ENCODE measurements at places on chromosomes 6 and 20.

DNA sequence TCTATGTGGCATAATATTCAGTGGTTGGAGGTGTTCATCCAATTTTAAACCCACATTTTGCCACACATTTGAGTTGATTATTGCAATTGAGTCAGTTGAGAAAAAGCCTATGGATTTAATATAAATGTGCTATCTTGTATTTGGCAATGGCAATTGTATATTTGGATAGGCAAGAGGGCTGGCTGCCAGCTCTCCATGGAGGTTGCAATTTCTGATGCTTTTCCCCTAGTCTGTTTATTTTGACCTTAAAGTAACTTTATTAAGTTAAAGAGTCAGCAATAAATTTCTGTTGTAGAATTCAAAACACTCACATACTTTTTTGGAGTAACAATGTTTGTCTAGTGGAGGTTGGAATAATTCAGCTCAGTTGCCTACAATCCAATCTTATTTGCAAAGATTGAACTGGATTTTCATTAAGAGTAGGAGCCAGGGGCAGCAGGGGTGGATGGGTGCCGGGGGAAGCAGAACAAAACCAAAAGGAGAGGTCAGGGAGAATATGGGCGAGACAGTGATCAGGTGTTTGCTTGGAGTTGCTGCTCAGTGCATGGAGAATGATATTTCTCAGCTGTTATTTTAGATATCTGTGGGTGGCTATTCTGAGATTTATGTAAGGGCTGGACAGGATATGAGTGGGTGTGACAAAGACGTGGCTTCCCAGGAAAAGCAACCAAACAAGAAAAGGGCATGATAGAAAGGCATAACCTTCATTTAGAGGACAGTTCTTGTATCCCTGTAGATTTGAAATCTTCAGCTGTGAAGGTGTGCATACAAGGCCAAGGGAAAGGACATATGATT is 163.0 kb downstream of the HDGFL1 start:
- no peak for DNase-seq

- peak; percentile 49 for DNase-seq
These were observed 201.4 kb downstream of the PREX1 start for GRCh38 chr20:48626226-48626937.

DNA sequence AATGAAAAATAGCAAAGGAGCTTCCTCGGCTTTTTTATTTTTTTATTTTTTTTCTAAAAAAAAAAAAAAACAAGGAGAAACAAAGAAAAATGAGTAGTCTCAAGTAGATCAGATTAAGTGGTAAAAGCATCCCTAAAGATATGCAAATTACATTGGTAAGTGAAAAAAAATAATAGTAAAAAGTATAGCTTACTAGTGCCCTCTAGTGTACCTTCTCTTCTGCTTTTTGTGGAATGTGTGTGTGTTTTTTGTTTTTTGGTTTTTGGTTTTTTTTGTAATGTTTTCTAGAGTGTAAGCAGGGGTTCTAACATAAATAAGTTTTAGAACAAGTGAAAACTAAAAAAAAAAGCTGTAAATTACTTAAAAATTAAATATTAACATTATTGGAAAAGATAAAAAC is 1062.0 kb downstream of the HACE1 start:
- no peak for DNase-seq

DNA sequence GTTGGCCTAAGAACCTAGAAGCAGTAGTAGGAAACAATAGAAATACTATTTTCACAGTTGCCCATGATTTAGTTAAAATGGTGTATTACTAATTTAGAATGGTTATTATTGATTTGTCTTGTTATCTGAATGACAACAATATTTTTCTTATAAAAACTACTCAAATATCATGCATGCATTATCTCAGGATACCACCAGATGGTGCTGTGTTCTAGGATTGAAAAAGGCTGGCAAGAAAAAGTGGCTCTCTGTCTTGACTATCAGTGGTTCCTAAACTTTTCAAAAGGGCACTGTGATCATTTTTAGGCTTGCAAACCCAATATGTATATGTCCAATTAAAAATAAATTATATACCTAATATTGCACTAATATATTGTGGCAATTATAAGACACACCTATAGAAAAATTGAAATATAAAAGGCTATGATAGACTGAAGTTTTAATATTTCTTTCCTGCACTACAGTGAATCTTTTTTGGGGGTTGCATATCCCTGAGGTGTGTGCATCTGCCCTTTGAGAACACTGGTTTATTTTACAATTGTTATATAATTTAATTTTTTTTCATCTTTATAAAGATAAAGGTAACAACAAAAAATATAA is 131.7 kb upstream of the MLIP start:
- no peak for DNase-seq

DNA sequence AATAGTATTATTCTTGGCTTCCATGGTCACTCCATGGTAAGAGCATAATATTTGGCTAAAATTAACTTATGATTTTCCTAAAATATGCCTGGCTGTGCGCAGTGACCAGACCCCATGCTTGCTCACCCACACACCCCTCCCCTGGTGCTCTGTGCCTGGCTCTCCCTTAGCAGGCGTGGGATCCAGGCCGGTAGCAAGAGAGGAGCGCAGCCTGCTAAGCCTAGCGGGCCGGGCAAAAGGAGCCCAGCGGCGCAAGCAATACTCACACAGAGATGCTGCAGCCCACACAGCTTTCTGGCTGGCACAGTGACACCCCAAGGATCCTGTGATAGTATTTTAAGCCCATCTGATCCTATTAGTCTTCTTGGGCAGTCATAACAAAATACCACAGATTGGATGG is 79.8 kb upstream of the EYS start:
- DNase-seq = no peak

DNA sequence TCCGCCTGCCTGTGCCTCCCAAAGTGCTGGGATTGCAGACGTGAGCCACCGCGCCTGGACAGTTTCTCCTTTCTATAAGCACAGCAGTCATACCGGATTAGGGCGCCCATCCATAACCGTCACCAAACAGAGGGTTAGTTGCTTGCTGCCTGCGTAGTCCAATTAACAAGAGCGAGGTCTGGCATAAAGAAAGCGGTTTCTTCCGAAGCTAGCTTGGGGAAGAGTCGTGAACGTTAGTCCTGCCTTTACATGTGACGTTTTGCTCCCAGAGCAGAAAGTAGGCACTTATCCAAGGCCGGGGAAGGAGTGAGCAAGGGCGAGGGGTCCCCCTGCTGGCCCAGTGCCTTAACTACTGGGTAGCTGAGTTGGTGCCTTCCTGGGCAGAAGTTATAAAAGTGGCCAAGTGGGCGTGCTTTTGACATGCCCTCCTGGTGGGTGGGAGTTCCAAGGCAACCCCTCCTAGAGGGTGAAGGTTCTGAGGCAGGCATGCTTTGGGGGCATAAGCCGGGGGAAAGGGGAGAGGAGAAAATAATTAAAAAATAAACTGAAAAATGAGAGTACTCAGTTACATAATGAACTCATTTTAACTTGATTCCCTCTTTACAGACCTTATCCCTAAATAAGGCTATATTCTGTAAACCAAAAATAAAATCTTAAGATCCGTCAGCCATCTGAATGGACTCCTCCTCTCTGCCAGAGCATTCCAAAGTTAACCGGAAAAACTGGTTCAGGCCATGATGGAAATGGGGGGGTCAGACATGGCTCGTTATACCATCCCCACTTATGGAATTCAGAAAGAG is 88.0 kb downstream of the FAM217A start:
- peak; percentile 75 for DNase-seq

GRCh38 chr6:100452998-100453397 is 11.7 kb downstream of the SIM1 start:
- DNase-seq = no peak

- DNase-seq = no peak
These were observed 280.6 kb upstream of the DEFB112 start for GRCh38 chr6:50330347-50330746.

DNA sequence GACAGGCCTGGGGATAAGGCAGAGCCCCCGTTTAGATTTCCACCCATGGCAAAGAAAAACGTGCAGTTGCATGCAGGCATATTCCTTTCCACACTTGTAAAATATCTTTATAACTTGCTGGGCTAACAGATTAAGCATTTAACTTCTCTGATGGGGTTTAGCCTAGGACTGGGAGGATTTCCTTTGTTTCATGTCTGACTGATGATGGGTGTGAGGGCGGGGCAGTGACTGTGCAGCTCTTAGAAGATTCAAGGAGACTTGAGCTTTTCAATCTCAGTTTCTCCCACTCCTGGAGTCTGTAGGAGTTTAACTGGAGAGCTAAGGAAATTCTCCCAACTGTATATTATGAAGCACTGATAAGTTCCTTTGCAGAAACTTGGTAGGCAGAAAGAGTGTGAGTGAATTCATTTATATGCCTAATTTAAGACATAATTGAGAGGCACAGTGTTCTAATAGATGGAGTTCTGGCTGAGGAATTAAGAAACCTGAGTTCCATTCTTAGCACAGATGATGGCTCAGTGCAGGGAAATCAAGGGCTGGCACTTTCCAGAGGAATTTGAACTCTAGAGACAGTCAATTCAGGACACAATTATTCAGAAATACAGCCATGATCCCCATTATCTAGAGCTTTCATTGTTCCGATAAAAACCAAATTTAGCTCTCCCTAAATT is 214.6 kb upstream of the CNR1 start:
- no peak for DNase-seq

DNA sequence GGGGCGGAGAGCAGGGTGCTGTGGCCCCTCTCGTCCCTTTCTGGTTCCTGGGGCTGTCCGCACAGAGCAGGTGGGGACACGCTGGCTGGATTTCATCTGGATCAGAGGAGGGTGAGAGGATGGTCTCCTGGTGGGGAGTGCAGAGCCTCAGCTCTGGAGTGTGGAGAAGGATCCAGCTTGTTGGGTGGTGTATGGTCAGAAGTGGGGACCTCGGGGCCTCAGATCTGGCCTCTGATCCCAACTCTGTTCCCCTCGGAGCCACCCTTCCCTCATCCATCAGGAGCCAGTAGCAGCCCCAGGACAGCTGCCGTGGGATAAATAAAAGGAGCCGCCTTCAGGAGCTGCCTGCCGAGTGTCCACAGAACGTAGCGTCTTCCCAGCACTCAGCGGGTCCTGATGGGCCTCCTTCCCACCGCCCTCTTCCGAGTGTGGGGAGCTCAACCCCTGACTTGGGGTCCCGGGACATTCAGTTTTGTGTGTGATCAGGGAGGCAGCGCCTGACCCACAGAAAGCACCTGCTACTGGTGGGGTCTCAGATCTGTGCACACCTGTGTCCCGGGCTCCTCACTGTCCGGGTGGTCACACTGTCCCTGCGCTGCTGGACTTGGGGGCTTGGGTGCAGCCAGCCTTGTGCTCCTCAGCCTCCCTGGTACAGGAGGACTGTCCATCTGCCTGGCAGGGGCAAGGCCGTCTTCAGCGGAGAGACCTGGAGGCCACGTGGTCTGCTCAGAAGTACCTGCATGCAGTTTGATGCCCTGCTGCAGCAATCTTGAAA is 25.4 kb upstream of the BHLHE23 start:
- DNase-seq = peak; percentile 56

GRCh38 chr20:62741701-62742491 is 33.3 kb downstream of the NTSR1 start:
- DNase-seq = peak; percentile 50

DNA sequence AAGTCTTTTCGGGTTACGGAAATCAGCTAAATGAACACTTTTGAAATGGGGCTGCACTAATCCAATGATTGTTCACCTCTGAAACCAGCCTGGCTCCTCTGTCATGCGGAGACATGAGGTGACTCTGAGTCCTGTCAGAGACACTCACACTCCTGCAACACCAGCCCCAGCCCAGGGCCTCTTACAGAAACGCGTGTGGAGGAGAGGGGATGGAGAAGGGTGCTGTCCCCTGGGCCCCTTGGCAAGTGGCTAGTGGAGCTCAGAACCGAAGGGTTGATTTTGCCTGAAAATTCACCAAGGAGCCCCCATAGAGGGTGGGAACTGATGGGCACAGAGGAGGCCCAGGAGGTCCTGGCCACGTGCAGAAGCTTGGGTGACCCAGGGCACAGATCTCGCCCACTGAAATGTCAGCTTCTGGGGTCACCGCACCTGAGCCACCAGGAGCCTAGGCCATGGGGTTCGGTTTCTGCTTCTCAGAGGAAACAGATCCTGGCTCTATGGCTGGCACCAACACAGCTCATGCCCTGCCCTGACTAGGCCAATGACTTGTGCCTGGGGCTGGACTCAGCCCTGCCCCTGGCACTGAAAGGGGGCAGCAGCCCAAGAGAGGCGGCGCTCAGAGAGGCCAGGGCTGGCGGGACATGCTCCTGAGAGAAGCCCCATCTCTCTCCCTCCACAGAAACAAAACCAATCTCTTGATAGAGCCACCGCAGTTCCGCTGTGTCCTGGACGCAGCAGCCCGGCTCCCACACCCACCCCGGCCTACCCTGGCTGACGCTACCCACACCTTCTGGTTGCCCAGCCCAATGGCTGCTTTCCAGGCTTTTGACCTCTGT is 144.7 kb downstream of the ERMARD start:
- DNase-seq = no peak

DNA sequence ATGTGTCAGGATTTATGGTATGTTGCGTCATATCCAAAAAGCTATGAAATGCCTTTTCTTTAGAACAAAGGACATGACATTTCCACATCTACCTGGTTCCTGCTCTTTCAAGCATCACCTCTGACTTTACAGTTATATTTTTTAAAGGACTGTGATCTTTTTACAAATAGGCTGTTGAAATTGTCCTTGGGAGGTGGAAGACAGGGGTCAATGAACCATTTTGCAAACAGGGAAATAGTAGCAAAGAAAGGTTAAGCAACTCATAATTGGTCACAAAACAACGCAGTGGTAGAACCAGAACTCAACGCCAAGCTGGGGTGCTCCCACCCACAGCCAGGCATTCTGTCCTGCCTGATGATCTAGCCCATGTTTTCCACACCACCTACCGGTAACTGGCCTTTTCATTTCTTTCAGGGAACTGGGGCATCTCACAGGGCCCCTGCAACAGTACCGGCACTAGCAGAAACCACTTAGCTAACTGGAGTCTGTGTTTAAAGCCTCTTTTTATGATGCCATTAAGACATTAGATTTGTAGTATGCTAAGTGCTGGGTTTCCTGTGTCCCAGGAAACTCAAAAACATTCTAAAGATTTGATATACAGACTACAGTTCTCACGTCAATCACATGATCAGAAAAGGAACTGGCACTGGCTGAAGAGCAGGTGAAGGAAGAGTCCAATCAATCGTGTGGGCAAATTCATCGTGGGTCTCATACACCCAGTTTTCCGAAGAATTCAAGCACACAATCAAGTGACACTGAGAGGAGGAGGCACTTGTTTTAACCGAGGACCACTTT is 13.9 kb downstream of the ZNF217 start:
- DNase-seq = no peak

- DNase-seq = no peak
These were observed 108.1 kb downstream of the BCKDHB start for GRCh38 chr6:80214436-80215022.

- no peak for DNase-seq
These were observed 74.6 kb upstream of the THBS2 start for GRCh38 chr6:169328112-169328801.

- peak; percentile 76 for DNase-seq
These were observed 107.5 kb downstream of the SLC22A3 start for GRCh38 chr6:160455541-160456213.

- no peak for DNase-seq
These were observed 563 bp upstream of the NNAT start for GRCh38 chr20:37520419-37520955.

GRCh38 chr6:36301085-36301658 is 31.3 kb downstream of the PNPLA1 start:
- DNase-seq = no peak

Measured in natural killer cell treated with Interleukin-12 subunit alpha and Interleukin-12 subunit beta and Interleukin-15 and Interleukin-18, amount 100 ng/mL, for 72 hours (primary cell).